GM12878 (cell line): ENCODE measurements at places on chromosomes 5 and 9. TPM values are rescaled to one million over a fixed set of nuclear protein-coding genes. Genes with fewer than 3 reads are reported as not detected.

- no peak for DNase-seq
These were observed 10.4 kb downstream of the TAF11L12 start for GRCh38 chr5:17620627-17621026.

DNA sequence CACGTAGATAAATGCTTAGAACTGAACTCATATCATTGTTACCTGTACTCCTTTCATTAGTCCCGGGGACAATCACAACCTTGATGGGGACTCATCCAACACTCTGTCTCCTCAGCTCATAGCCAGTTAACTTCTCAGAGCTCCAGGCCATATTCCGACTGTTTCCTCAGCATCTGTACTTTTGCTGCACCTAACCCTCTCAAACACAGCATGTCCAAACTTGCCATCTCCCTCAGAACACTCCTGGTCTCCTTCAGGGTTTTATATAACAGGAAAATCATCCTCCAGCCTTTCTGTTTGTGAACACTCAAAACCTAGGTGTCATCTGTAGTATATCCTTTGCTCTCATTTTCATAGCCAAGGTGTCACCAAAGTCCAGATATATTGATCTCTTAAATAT lies 150.5 kb downstream of the CDH6 start:
- DNase-seq: no peak

GRCh38 chr5:141369994-141370848 lies at the start of gene PCDHGB3:
PCDHGB3 (plus strand) TSS chr5:141370242; CDS start chr5:141370395, 153 bp downstream.
- no peak for DNase-seq

GRCh38 chr9:34732478-34732877 lies 22.5 kb upstream of the CCL21 start:
- no peak for DNase-seq

- DNase-seq: no peak
These were observed 29.4 kb upstream of the ADAMTS2 start for GRCh38 chr5:179374506-179375235.

DNA sequence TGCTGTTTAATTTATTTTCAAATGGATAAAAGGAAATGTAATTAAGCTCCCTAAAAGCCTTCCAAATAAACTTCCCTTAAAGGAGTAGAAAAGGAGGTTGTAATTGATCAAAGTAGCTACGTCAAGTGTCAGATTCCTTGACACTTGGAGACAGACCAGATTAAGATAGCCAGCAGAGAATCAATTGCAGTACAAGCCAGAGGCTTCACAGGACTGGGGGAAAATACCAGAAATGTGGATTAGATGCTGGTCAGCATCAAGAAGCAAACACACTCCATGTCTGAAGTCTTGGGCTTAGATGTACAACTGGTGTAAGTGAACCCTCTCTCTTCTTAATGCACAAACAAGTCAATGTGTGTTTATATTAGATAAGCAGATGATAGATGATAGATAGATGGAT lies 184.9 kb upstream of the TAS2R1 start:
- DNase-seq: no peak

DNA sequence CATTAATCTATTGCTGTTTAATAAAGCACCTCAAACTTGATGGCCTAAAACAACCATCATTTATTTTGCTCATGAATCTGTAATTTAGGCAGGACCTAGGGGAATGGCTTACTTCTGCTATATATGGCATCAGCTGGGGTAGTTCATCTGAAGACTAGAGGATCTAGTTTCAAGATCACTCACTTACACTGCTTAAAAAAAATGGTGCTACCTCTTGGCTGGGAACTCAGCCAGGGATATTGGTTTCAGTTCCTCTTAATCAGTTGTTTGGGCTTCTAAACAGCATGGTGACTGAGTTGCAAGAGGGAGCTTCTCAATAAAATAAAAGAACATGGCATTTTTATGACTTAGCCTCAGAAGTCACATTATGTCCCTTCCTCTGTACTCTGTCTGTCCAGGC lies 142.0 kb downstream of the FAM114A2 start:
- DNase-seq: peak; percentile 63

GRCh38 chr5:177359860-177360259 lies 2.1 kb downstream of the RGS14 start:
- DNase-seq: no peak

GRCh38 chr5:172697123-172698121 lies 56.4 kb downstream of the NEURL1B start:
- DNase-seq: peak; percentile 33

GRCh38 chr5:57825031-57825686 lies 342.5 kb upstream of the ACTBL2 start:
- no peak for DNase-seq

Gene CDH9
- not detected in 2 replicates for total RNA-seq

Gene IRX4
- total RNA-seq: not detected in 2 replicates

Gene CDX1
- not detected in 2 replicates for total RNA-seq
